ENCODE measurements at places on chromosomes 16 and 17.
A peak's percentile ranks its signal among the peaks of the same experiment; 100 is the strongest.

DNA sequence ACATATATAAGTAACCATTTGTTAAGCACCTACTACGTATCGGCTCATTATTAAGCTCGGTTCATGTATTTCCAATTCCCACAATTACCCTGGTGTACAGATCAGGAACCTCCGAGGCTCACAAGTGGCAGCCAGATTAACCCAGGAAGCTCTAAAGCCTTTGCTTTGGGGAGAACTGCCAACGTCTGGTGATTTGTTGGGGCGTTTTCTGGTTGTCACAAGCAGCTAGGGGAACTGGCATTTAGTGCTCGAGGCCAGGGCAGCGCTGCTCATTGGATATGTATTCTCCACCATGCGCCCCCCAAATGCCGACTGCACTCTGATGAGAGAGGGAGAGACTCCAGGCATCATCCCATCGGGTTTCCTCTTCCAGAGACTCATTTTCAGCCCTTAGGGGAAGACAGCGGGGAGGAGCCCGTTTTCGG is 541 bp downstream of the ZNF18 start:
- peak; percentile 59 for DNase-seq

DNA sequence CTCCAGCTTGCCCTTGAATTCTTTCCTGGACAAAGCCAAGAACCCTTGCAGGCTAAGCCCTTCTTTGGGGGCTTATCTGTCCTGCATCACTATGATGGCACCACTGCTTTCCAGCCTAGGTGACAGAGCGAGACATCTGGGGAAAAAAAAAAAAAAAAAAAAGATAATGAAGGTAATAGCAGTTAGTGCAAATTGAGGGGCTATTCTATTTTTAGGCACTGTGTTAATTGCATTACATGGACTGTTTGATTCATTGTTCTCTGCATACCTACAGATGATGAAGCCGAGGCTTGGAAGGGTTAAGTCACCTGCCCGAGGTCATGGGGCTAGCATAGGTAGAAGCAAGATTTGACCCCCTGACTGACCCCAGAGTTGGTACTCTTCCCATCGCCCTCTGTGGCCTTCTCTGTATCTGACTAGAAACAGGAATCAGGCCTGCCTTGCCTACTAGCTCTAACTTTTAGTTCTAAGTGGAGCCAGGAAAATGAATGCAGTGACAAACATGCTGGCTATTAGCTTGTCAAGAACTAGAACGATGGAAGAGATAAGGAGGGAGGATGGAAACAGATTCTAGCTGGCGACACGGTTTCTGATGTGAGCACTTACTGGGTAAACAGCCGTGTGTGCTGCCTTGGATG is 312.1 kb downstream of the SNX29 start:
- DNase-seq = no peak

DNA sequence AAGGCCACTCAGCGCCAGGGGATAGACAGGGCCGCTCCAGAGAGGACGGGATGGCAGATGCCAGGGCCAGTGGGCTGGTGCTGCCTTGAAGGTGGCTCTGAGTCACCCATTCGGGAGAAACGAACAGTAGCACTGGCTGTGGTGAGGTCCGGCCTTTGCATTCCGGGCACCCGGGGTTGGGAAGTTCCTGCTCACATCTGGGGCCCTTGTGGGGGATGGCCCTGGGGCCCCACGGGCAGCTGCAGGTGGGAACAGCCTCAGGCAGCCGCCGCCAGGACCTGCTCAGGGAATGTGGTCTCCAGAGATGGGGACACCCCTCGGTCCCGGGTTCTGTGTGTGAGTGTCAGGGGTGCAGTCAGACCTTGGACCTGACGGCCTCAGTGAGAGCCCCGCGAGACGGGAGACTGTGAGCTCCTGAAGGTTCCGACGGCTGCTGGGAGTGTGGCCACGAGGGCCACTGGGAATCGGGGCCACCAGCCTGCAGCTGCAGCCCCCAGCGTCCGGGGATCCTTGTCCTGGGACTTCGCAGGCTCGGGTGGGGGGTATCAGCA is 1.4 kb downstream of the CBFA2T3 start:
- no peak for DNase-seq

- peak; percentile 3 for DNase-seq
Observed at GRCh38 chr16:23155445-23156049, 6.3 kb upstream of the USP31 start.

- DNase-seq = no peak
Observed at GRCh38 chr16:1763521-1764511, 7.5 kb downstream of the NME3 start.

DNA sequence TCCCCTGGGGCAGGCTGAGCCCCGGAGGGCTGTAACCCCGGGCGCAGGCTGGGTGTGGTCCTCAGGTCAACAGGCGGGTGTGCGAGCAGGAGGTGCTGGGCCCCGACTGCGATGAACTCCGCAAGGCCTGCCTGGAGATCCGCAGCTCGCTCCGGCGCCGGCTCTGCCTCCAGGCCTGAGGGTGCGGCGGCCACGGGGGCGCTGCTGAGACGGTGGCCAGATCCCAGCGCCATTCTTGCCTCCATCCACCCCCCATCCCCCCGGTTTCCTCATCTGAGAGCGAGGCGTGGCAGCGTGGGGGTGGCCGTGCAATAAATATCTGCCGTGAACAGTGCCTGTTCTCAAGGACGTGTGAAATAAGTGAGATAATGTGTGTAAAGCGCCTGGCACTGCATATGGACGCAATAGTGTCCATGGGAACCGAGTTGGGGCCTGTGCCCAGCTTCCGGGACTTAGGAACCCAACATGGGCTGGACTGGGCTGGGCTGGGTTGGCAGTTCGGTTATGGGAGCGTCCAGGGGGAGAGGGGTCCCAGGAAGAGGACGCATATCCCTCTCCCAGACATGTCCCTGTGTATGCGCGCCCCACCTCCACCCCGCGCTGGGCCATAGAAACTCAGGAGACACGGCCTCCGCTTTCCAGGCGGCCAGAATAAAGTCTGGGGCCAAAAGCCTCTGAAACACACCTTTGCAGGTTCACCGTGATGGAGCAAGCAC is 15.0 kb downstream of the ZNF213 start:
- peak; percentile 81 for DNase-seq

DNA sequence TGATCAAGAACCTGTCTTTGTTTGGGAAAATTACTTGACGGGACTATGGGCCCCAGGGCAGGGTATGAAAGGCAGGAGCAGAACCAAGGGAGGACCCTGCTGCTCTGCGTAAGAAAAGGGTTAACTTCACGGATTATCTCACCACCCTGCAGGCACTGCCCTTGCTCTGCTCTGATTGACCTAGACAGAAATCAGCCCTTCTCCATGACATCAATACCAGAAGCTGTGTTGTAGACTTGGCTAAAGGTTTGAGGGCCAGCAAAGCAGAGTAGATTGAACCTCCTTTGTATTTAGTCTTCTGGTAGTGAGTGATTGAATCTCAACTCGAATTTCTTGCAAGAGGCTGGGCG is 52.9 kb upstream of the ETV4 start:
- no peak for DNase-seq

- DNase-seq = no peak
Observed at GRCh38 chr17:33115366-33115765, 123.7 kb downstream of the SPACA3 start.

GRCh38 chr16:84715854-84716253 is 16.1 kb downstream of the USP10 start:
- DNase-seq = no peak

DNA sequence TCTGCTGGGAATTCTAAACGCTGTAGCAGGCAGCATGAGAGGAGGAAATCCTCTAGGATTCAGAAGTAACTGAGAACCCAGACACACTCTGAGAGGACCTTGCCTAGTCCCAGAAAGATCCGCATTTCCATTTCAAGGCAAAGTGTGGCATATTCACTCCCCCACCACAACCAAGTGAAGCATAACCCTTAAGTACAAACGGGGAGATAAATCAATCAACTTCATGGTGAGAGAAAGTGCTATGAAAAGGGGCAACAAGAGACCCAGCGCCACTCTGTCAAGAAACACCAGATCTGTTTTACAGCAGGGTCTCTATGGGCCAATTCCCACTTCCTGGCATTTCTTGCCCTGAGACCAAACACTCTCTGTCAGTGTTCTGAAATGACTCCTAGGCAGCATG is 68.3 kb downstream of the SMG6 start:
- no peak for DNase-seq

- no peak for DNase-seq
Observed at GRCh38 chr16:55017321-55017720, 86.7 kb downstream of the IRX5 start.

- DNase-seq = no peak
Observed at GRCh38 chr17:79355165-79355564, 255.7 kb downstream of the RBFOX3 start.

DNA sequence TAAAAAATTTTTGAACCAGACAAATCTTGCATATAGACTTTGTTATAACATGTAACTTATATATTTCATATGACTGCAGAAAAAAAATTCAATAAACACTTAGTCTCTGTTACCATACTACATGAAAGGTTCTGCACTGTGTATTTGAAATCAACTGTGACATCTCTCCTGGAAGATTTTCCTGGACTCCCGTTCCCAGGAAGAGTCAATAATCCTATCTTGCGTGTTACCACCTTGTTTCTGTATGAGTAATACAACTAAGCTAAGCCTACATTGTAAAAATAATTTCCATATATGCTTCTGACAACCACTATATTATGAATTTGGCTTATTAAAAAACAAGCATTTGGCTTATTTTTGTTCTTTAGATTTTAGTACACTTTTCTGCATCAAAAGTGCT is 665.6 kb upstream of the SOX9 start:
- peak; percentile 3 for DNase-seq

DNA sequence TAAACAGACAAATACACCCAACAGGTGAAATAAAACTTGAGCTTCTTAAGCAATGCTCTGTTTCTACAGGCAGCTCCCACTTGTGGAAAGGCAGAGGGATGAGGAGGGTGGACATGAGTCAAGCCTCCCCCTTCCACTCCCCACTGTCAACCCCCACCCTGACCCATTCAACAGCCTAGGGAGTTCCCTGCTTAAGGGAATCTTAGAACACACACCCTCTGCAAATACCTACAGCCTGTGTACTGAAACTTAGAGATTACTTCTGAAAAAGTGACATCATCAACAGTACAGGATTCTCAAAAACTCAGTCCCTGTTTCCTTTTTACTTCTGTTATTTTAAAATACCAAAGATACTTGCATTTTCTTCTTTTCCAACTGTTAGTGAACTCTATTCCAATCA is 345.4 kb downstream of the SOX9 start:
- peak; percentile 30 for DNase-seq

DNA sequence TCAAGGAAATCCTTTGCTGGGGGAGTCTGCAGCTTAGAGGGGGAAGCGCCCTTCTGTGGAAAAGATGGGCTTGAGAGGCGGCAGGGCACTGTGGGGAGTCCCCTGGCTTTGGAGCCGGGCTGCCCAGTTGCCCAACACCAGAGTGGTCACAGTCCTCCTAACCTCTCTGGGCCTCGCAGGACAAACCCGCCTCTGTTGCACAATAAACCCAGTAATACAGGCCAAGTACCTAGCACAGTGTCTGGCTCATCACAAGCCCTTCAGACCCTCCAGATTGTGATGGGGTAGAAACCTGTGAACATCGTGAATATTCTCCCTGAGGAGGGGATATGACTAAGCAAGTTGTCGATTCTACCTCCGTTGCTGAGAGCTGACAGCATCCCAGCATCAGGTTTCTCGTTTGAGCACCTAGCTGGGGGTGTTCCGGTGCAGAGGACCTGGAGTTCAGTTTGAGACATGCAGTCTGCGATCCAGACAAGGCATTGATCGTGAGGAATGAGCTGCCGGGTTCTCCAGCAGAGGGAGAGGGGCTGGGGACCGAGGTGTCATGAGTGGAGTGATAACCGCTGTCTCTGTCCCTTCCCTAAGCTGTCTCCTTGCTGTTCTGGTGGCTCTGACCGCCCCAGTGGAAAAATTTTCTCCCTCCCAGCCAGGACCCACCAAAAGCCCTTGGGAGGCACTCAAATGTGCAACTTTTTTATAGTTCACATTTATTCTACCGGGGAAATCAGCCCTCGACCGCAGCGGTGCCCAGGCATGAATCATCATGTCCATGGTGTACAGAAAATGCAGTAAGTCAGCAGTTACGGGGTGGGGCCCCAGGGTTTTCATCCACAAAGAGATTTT is 161.9 kb downstream of the WSCD1 start:
- no peak for DNase-seq

DNA sequence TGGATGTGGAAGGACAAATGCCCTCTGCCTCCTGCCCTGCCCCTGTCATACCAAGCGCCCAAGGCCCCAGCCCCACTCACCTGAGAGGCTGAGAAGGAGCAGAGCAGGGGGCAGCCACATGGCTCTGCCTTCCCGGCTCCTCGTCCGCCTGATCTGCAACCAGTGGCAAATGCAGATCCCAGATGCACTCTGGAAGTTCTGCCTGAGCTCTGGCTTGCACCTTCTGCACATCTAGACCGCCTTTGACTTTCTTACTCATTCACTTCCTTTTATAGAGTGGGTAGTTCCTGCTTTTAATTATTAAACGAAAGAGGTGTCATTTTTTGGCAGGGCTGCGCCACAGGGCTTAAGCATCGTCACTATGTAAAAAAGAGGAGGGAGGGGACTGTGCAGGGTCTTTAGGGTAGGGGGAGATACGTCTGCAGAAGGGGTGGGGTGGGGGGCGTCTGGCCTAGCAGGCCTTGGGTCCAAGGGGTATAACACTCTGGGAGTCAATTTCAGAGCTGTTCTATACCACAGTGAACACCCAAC is at the start of gene CD300LB:
CD300LB (minus strand) TSS at position 245 of the 531 bp plus-strand sequence; CDS start at position 120, 125 bp downstream.
- no peak for DNase-seq

GRCh38 chr16:4426021-4426684 is 485 bp downstream of the DNAJA3 start:
- DNase-seq = no peak

All from DMS53 (cell line).